ENCODE measurements at places on chromosomes 12 and 14.

- DNase-seq = no peak
Measured at GRCh38 chr14:88935083-88935482, 110.6 kb downstream of the TTC8 start.

- DNase-seq = no peak
Measured at GRCh38 chr12:1350934-1351240, 243.5 kb downstream of the FBXL14 start.

DNA sequence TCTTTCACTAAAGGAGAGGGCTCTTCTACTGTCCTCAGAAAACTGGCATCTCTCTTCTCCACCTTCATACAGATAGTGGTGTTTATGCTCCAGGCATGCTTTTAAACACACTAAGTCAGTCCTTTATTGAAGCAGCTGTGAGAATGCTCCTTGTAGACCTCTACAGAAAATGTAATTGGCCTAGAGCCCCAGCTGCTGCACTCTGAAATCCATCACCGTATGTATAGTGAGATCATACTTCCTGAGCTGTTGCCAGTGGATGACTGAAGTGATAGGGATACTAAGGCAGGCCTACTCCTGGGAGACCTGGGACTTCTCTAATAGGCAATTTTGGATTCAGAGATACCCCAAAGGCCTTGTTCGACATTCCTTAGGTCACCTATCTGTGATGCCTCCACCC, 535.4 kb downstream of the RPS29 start:
- no peak for DNase-seq

GRCh38 chr12:6925540-6926279, 2.0 kb upstream of the ATN1 start:
- DNase-seq = peak; percentile 96

GRCh38 chr12:51269174-51270066, 795 bp downstream of the SMAGP start:
- peak; percentile 97 for DNase-seq
